ENCODE measurements at places on chromosomes 13 and 19.

- no peak for DNase-seq
Observed at GRCh38 chr19:9848762-9849161, 13.6 kb downstream of the PIN1 start.

- no peak for DNase-seq
Observed at GRCh38 chr13:51213173-51213728, 8.9 kb upstream of the FAM124A start.

GRCh38 chr13:113915012-113915763 lies 51.3 kb upstream of the GAS6 start:
- no peak for DNase-seq

- DNase-seq: peak; percentile 72
Observed at GRCh38 chr19:15449620-15450527, at the start of gene WIZ. Gene WIZ (minus strand): TSS chr19:15449956. CDS start chr19:15448307, 1,649 bp downstream.

- DNase-seq: no peak
Observed at GRCh38 chr13:108985166-108985565, 355.8 kb downstream of the MYO16 start.

- no peak for DNase-seq
Observed at GRCh38 chr13:110363010-110363409, 55.9 kb downstream of the COL4A2 start.

GRCh38 chr19:55253842-55254624 lies 4.8 kb downstream of the PPP6R1 start:
- DNase-seq: no peak

- no peak for DNase-seq
Observed at GRCh38 chr13:26950968-26951367, 190.4 kb upstream of the GPR12 start.

DNA sequence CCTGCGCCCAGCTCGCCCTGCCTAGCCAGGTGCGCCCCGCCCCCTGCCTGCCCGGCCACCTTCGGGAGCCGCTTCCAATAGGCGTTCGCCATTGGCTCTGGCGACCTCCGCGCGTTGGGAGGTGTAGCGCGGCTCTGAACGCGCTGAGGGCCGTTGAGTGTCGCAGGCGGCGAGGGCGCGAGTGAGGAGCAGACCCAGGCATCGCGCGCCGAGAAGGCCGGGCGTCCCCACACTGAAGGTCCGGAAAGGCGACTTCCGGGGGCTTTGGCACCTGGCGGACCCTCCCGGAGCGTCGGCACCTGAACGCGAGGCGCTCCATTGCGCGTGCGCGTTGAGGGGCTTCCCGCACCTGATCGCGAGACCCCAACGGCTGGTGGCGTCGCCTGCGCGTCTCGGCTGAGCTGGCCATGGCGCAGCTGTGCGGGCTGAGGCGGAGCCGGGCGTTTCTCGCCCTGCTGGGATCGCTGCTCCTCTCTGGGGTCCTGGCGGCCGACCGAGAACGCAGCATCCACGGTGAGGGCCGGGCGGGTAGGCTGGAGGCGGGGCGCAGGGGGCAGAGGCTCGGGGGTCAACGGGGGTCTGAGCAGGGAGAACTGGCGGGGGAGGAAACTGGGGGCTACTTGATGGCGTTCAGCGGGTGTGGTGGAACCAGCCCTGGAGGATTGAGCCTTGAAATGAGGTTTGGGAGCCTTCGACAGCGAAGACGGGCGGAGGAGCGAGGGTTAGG lies at the start of gene SPINT2:
SPINT2 (plus strand) TSS at position 88 of the 727 bp plus-strand sequence; CDS start at position 408, 320 bp downstream.
- no peak for DNase-seq

- DNase-seq: no peak
Observed at GRCh38 chr13:66345971-66346370, 884.2 kb downstream of the PCDH9 start.

GRCh38 chr19:4164262-4164661 lies 10.8 kb downstream of the CREB3L3 start:
- no peak for DNase-seq

DNA sequence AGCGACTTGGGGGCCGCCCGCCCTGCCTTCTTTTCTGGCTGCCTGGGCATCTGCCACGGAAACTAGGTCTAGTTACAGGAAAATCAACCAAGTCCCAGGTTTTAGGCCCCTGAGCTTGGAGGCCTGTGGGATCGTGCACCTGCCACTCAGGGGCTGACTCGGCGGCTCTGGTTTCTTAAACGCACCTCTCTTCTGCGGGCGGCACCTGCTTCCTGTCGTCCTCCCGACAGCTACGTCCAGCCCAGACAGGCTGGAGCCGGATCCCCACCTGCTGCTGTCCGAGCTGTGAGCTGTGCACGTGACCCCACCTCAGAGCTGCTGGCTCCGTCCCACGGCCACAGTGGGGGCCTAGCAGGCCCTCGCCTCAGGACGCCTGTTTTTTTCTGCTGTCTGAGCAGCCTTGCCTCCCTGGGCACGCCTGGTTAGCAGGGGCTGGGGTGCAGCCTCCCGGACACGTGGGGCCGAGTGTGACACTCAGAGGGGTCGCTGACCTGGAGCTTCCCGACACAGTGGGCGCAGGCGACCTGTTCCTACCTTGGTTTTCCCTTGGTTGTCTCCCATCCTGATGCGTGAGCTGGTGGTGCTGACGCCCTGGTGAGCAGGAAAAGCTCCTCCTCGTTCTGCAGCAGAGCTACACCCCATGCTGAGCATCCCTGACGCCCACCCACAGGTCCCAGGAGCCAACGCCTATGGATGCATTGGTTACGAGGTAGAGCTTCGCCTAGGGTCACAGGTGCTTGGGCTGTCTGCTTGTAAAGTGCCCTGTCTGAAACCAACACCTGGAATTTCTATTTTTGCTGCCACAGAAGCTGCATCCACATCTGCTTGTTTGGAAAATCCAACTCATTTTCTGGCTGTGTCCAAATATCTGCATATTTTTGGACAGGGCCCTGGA lies 17.5 kb downstream of the TMEM255B start:
- DNase-seq: no peak
